ENCODE measurements at places on chromosomes 6 and 20.

- no peak for DNase-seq
Measured at GRCh38 chr20:39716796-39717341, 754.7 kb downstream of the DHX35 start.

- no peak for DNase-seq
Measured at GRCh38 chr6:168469521-168469920, 28.5 kb downstream of the SMOC2 start.

DNA sequence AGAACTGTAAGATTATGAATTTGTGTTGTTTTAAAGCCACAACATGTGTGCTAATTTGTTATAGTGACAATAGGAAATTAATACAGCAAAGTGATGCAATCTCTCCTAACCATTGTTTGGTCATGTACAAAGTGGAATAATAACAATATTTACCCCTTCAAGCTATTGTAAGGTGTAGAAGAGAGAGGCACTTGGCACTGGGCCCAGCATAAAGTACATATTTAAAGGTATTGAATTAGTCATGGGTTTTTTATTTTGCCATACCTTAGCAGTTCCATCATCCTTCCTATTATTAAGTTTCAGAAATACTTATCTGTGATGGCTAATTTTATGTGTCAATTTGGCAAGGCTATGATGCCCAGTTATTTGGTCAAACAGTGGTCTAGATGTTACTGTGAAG is 322.4 kb upstream of the TSHZ2 start:
- no peak for DNase-seq

GRCh38 chr20:59903621-59904020 is 29.8 kb downstream of the SYCP2 start:
- no peak for DNase-seq

DNA sequence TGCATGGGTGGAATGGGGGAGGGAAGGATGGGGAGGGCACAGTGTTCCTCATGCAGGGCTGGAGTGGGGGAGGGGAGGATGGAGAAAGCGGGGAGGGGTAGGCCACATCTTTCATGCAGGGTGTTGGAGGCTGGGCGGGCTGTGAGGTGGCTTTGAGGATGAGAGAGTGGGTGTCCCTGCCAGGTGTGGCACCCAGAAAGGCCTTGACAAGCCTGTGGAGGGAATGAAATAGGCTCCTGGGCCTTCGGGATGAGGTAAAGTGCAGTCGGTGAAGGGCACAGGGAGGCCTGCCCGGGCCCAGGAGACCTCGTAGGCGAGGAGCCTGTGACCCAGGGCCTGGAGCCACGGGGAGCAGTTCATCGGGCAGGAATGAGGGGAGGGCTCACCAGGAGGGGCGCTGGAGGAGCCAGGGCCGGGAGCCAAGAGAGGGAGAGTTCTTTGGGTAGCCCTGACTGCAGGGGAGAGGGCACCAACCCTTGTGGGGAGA is 7.6 kb downstream of the CEBPB start:
- no peak for DNase-seq

- DNase-seq = no peak
Measured at GRCh38 chr20:50221501-50222308, 31.1 kb downstream of the CEBPB start.

DNA sequence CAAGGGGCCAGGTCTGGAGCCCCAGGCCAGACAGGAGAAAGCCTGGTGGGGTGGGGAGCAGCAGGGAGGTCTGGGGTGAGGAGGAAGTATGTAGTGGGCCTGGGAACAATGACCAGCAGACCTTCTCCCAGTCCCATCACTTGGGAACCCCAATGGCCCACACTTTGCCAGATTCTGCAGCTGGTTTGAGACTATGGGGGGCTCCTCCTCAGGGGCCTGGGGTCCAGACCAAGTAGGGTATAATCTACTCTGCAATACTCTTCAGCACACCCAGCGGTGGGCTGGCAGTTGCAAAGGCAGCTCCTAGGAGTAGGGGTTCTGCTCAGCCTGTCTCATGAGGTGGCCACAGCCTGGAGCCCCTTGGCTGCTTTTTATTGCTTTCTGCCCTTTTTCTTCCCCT is 52.8 kb downstream of the NPEPL1 start:
- DNase-seq = no peak

DNA sequence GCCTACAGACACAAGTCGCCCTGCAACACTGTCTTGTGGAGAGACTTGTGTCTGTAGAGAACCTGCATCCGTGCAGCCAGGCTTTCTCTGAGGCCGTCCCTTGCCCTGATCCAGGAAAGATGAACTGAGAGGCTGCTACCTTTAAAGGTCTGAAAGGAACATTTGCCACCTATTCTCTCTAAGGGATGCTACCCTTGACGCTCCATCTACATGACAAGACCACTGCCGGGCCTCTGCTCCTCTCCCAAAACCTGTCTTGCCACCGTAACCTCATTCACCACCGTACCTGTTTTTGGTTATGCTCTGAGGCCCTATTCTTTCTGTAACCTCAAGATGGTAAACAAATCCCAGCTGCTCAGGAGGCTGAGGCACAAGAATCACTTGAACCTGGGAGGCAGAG is 73.9 kb downstream of the FOXF2 start:
- DNase-seq = no peak

- no peak for DNase-seq
Measured at GRCh38 chr20:59825944-59826759, 107.3 kb downstream of the SYCP2 start.

DNA sequence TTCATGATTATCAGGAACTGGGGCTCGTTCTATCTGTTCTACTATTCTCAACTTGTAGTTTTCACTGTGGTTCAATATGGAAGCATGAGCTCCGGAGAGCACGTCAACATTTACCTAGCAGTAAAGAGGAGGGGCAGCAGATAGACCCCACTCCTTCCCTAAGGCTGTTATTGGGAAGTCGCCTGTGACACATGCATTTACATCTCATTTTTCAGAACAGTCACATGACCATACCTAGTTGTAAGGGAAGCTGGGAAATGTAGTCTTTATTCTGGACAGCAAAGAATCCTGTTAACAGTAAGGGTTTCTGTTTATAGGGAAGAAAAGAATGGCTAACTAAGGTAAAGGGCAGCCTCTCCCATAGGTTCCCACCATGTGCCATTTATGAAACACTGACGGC is 158.3 kb downstream of the ZFP64 start:
- DNase-seq = no peak

GRCh38 chr20:7361321-7361720 is 578.9 kb downstream of the HAO1 start:
- DNase-seq = no peak

DNA sequence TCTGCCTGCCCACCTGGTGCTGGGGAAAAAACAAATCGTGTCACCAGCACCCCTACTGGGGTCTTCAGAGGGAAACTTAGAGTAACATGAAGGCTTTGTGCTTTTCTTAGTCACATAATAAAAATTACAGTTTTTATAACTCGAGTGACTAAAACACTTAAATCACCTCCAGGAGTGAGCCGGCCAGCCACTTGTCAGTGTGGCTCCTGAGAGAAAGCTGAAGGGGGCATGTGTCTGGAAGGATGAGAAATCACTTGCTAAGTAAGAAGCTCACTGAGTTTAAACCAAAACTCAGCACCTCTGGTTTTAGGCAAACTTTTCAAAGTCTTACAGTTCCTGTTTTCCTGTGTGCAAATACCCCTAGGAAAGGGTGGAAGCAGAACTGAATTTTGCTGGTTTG is 372.2 kb downstream of the CDH26 start:
- no peak for DNase-seq

GRCh38 chr6:121090492-121090891 is 243.8 kb downstream of the TBC1D32 start:
- no peak for DNase-seq

DNA sequence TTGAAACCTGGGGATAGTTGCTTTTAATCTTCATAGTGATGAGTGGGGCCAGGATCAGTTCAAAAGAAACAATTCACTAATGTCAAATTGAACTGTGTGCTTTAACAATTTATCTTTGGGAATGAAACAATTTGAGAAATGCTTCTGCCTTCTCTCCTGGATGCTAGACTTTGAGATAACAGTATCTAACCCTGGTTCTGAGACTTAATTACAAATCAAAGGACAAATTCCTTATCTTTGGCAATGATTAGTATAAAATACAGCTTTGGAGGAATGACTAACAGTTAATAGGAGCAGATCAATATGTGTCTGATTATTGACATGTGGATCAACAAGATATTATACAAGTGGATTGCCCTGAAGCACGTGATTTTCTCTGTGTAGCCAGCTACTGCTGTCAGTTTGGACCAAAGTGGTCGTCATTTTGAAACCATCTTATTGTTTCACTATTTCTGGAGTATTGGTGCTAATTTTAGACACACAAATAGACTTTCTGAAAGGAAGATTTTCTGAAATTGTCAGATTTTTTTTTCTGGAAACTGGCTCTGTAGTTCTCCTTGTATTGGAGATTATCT is 6.2 kb upstream of the FLRT3 start:
- DNase-seq = no peak

GRCh38 chr6:102732898-102733297 is 1339.4 kb downstream of the GRIK2 start:
- DNase-seq = no peak

- no peak for DNase-seq
Measured at GRCh38 chr6:1310628-1311399, 1.1 kb upstream of the FOXQ1 start.

GRCh38 chr6:150932996-150933395 is 67.5 kb downstream of the MTHFD1L start:
- DNase-seq = no peak

GRCh38 chr20:17684077-17684888 is 2.2 kb upstream of the RRBP1 start:
- DNase-seq = no peak

- DNase-seq = no peak
Measured at GRCh38 chr6:109039795-109040194, 54.9 kb downstream of the SESN1 start.

DNA sequence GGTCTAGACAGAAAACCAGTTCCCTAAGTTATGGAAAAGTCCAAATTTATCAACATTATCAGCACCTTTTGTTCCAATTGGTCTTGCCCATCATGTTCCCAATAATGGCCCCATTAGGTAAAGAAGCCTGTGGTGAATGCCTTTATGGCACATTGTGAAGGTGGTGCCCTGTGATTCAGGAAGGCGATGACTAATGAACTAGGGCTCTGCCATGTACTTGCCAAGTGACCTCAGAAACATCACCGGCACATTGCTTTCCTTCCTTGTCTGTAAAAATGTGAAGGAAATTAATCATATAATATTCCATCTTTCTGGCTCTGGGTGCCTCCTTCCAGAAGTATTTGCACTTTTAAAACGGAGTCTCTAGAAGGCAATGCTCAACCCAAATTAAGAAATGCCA is 132.3 kb downstream of the UNC5CL start:
- no peak for DNase-seq

GRCh38 chr20:15179381-15179780 is 842.0 kb upstream of the FLRT3 start:
- no peak for DNase-seq

DNA sequence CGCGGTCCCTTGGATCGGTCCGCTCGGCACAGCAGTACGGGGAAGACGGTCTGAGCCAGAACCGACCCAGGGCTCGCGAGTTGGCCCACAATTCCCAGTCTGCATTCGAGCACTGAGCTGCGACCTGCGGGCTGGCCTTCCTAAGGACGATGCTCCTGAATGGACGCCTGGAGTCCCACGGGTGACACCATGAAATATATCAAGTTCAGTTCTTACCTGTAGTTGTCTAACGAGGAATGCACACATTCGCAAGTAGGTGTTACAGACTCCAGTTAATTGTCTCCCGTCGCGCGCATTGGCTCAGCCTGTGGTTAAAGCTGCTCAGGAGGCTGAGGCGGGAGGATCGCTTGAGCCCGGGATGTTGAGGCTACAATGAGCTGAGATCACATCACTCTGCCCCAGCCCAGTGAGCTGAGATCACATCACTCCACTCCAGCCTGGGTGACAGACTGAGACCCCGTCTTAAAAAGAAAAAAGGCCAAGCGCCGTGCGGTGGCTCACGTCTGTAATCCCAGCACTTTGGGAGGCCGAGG is 802 bp downstream of the PEX7 start:
- DNase-seq = no peak

GRCh38 chr6:106773996-106774629 is 144.7 kb downstream of the QRSL1 start:
- no peak for DNase-seq

GRCh38 chr20:62208795-62209755 is 11.0 kb downstream of the HRH3 start:
- DNase-seq = no peak

GRCh38 chr6:68296126-68296525 is 339.0 kb upstream of the ADGRB3 start:
- no peak for DNase-seq

DNA sequence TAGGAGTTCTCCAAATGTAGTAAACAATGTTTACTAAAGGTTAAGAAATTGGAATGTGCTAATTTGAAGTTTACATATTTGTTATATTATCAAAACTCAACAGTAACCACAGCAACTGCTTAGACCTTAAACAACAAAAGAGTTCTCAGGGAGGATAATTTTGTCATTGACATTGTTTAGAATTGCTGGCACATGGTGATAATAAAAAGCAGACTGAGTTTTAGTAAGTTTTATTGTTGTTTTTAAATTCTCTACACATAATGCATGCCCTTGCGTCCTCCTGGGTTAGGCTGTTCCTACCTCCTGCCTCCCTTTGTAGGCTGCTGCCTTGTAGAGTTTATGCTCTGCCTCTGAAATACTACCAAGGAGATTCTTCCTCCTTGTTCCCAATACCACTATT is 28.7 kb downstream of the LAMA4 start:
- DNase-seq = no peak

GRCh38 chr6:85865420-85866369 is 223.0 kb upstream of the SYNCRIP start:
- DNase-seq = no peak

GRCh38 chr6:150372051-150372450 is 3.2 kb downstream of the IYD start:
- no peak for DNase-seq
